ENCODE measurements at places on chromosomes 12 and 14.

DNA sequence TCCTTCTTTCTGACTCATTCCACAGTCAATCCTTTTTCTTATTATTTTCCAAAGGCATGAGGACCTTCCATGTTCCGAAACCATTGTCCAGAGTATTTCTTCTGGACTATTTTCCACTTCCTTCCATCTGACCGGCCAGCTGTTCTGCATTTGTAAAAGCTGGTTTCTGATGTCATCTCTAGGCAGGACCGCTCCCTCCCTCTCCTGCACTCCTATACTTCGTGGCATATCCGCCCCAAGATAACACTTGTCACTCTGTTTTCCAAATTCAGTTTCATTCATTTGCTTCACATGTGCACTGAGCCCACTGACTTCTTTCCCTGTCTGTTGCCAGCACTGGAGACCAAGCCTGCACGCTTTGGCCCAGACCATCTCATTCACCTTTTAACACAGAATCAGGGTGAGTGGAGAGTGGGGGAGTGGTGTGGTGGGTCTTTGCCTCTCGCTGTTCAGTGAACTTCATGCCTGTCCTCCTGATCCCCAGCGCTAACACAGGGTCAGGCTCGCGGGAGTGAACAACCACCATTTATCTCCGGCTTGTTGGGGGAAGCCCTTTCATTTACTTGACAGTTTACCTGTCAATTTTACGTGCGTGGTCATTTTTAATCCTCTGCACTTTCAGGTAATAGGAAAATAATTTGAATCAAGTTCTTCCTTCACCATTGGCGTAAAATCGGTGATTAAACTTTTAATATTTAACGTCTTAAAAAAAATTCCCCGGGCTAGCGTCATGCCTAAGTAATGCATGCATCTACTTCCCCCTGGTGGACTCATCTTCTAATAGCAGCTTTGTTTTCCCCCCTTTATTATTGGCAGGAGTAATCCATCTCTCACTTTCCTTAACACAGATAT is 52.5 kb downstream of the C12orf75 start:
- DNase-seq, result no peak

GRCh38 chr12:18246066-18246465 is 15.3 kb upstream of the PIK3C2G start:
- no peak for DNase-seq

- no peak for DNase-seq
Observed at GRCh38 chr14:67483579-67484285, 4.8 kb downstream of the TMEM229B start.

- peak; percentile 56 for DNase-seq
Observed at GRCh38 chr12:111268738-111269572, 99.9 kb downstream of the PHETA1 start.

DNA sequence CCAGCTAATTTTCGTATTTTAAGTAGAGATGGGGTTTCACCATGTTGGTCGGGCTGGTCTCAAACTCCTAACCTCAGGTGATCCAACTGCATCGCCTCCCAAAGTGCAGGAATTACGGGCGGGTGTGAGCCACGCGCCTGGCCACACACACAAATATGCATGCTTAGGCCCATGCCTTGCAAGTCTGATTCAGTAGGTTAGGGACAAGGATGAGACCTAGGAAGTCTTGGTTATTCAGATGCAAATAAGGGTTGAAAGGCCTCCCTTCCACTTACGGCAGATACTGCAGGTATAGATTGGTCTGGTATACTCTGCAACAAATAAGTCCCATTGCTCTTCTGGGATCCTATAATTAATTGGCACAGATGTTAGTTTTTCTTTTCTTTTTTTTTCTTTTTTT is 32.9 kb downstream of the TXNRD1 start:
- DNase-seq, result no peak

DNA sequence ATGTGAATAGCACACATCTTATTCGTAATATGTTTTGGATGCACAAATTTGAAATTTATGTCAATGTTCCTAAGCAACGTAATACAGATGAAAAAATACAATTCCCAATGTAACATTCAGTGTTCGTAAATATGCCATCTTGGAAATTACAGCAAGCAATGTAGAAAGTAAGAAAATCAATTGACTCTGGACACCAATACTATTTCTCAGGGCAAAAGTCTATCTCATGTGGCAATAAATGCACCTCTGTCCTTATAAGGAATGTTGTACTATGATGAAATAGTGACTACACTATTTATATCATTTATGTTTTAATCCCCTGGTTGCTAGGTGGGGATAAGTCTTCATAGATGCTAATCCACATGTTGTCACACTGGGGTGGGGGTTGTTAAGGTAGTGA is 251.2 kb downstream of the GXYLT1 start:
- DNase-seq, result no peak

DNA sequence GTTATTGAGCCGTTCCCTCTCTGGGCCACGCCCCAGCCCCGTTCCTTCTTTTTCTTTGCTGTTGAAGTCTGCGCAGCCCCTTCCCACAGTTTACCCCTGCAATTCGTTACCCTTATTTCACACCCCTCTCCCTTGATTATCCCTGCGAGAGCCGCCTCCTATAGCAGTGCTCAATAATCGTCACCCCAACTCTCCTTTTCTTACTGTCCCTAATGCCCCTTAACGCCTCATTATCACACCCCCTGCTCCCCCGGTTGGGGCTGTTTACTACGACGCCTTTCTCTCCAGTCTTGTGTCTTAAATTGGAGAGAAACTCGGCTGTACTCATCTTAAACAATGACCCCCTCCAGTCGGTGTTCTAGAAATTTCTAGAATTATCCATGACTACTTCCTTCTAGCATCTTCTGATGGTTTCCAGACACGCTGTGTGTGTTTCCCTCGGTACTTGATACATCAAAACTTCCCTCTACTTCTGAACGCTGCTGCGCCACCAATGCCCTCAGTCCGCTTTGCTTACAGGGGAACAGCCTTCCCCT is 713 bp upstream of the FBXL14 start:
- DNase-seq, result no peak

DNA sequence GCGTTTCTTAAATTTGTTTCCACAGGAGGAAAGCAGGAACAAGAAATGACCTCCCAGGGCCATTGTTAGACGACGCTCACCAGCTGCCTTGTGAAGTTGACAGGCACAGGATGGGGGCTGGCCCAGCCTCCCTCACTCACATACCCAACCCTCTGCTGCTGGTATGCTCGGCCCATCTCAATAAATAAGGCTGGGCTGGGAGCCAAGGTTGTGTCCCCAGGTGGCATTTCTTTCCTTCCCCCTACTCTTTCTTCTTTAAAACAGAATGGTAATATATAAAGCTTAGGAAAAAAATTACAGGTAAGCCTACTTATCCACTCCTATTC is 93.0 kb downstream of the ACTN1 start:
- DNase-seq, result no peak

GRCh38 chr14:50109342-50109741 is 7.0 kb downstream of the VCPKMT start:
- no peak for DNase-seq

DNA sequence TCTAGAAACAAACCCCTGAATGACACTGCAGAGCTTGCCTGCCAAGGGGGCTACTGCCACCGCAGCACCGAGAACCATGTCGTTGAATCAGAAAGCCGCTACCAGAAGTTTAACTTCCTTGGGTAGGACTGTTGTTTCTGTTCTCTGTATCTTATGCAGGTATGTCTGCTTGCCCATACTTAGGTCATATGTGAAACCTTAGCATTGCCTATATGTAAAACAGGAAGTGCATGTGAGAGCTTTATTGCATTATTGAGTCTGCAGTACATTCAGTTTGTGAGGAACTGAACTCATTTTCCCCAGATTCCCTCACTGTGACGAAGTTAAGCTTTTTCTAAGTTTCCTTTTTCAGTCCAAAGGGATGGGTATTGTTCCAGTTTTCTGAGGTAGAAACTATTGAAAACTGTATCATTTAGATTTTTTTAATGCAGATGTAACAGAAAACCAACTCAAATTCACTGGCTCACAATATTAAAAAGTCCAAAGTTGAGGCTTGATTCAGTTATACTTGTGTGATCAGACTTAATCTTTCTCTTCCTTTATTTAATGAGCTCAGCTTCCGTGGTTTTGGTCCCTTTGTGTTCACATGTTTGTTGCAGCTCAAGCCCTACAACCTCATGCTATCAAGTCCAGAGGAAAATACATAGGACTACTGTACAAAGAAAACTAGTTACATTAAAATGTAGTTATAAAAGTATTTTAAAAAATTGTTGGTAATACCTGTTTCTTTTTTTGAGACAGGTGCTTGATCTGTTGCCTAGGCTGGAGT is 6.9 kb downstream of the FBXO34 start:
- no peak for DNase-seq

GRCh38 chr12:73514672-73515071 is 1023.0 kb upstream of the ATXN7L3B start:
- no peak for DNase-seq

DNA sequence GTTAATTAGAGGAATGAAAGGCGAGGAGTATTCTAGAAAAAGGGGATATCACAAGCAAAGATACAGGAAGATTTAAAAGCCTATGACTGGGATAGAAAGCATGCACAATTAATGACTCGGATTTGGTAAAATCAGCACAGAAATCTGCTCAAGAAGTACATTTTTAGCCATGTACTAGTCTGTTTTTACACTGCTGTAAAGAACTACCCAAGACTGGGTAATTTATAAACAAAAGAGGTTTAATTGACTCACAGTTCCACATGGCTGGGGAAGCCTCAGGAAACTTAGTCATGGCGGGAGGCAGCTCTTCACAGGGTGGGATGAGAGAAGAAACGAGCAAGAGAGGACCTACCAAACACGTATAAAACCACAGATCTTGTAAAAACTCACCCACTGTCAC is 716.3 kb upstream of the MDGA2 start:
- DNase-seq, result no peak

GRCh38 chr12:118611295-118611694 is 234.9 kb downstream of the SUDS3 start:
- no peak for DNase-seq

- no peak for DNase-seq
Observed at GRCh38 chr14:53022593-53022992, 71.7 kb upstream of the FERMT2 start.

- no peak for DNase-seq
Observed at GRCh38 chr14:71651228-71651627, 281.0 kb upstream of the RGS6 start.

DNA sequence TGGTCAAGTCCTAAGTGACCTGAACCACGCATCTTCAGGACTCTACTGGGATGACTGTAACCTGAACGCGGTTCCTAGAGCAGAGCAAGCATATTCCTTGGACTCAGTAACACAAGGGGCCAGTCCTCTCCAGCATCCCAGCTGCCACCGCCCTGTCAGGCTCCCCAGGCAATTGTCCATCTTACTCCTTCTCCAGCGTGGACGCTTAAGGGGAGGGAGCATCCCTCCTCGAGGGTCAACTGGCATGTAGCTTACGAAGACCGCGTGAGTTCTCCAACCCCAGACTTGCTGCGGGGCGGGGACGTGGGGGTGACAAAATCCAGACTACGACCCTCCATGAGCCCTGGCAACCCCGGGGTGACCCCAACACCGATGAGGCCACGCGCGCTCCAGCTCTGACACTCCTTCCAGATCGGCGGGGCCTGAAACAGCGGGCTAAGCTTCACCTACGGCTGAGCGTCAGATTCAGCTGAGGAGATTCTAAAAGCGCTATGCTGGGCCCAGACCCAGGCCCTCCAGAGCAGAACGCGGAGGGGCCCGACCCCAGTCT is 846 bp upstream of the MTHFD1 start:
- no peak for DNase-seq

- DNase-seq, result no peak
Observed at GRCh38 chr12:123854232-123854631, 92.1 kb downstream of the DNAH10 start.
